ENCODE measurements at places on chromosomes 3 and 15.

- DNase-seq, result no peak
Observed at GRCh38 chr15:99976000-99976399, 242.8 kb upstream of the LYSMD4 start.

DNA sequence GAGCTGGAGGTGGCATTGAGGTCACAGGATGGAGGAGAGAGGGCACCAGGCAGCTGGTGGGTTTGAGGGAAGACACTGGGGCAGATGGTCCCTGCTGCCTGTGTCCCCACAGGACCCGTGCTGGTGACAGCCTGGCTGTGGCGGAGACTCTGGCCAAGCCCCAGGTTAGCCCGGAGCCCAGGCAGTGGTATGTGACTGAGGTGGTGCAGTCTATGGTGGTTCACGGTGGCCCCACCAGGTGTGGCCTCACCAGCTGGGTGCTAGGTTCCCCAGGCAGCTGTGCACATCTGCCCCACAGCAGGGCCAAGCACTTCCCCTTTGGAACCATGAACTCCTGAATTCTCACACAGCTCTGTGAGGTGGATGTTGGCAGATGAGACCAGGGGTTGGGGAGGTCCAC lies 15.4 kb downstream of the PLXNA1 start:
- peak; percentile 67 for DNase-seq

DNA sequence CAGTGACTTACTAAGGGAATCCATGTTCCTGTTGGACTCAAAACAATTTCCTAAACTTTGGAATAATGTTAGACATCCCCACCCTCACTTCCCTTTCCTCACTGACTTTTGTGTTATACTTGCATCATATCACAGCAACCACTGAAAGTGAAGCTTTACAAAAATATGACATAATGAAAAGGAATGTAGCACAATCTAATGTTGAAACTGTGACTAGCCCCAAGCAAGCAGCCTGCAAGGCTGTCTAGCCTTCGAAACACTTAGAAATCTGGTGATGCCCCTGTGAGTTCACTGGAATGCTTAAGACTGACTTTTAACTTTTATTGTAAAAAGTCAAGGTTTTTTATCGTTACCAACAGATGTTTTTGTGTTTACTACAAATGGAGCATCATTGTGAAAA lies 203.7 kb upstream of the ZNF385D start:
- no peak for DNase-seq

DNA sequence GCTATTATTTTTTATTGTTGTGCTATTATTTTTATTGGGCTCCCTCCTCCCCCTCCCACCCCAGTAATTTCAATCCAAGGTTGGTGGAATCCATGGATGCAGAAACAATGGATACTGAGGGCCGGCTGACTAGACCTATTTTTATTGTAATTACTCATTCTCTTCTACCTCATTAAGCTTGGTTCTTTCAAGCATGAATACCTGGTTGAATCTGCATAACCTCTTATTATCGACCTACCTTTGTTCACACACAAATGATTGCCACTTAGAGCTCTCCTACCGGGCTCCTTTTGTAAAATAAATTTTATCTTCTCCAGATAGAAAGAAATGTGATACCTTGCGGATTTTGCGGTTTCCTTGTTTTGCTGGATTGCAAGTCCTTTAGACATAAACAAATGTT lies 31.6 kb downstream of the BTD start:
- DNase-seq, result peak; percentile 54

GRCh38 chr3:17023006-17023664 lies 138.4 kb downstream of the PLCL2 start:
- DNase-seq, result no peak

DNA sequence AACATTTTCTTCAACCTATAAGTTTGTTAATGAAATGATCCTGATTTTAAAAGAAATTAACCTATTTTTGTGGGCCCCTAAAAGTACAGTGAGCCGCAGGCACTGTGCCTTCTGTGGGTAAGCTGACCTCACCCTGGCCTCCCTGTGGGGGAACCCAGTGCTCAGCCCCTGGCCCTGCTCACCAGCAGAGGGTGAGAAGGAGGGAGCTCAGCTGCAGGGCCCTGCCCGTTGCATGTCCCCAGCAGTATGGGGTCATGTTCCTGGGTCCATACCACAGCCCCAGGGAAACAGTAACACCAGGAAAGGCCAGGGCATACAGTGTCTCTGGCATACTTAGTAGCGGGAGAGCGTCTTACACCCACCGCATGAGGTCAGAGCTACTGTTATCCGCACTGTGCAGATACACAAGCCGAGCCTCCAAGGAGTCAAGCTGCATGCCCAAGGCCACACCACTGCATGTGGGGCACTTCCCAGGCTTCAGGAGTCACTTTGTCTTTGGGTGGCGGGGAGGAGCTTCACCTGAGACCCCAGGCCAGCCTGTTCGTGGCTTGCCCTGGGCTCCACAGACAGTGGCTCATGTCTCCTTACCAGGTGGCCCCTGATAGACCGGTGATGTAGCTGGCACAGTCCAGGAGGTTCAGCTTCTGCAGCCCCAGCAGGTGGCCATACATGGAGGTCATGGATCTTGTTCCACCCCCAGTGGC lies 22.6 kb upstream of the EHD4 start:
- no peak for DNase-seq

GRCh38 chr3:158272081-158272480 lies 162.2 kb downstream of the RSRC1 start:
- DNase-seq, result no peak

- no peak for DNase-seq
Observed at GRCh38 chr3:49104052-49104426, 518 bp downstream of the QARS1 start.

DNA sequence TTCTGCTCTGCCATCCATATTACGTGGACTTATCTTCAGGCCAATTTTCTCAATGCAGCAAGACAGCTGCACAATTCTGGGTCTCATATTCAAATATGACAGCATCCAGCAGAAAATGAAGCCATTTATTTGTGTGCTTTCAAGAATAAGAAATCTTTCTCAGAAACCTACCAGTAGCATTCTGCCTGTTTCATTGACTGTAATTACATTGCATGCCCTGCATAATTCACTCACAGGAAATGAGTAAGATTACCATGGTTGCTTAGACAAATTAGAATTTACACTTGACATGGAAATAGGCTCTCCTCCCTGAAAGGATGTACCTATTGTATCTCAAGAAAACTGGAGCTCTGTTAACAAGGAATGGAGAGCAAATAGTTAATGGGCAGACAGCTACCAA lies 346.6 kb upstream of the DCBLD2 start:
- DNase-seq, result no peak

DNA sequence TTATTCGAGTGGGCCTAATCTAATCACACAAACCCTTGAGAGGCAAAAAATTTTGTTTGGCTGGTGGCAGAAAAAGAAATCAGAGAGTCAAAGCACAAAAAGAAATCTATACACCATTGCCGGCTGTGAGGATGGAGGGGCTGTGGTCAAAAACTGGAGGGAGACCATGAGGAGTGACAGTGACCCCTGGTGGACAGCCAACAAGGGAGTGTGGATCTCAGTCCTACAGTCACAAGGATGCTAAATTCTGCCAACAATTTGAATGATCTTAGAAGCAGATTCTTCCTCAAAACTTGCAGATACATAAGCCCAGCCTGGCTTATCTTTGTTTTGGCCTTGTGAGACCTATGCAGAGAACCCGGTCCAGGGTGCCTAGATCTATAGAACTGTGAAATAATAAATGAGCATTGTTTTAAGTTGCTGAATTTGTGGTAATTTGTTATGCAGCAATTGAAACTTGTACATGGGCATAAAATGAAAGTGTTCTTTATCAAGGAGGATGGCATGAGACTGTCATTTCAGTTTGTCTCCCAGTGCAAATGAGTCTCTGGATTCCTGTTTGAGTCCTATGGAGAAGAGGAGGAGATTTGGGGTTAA lies 103.0 kb upstream of the ARHGEF26 start:
- peak; percentile 30 for DNase-seq

DNA sequence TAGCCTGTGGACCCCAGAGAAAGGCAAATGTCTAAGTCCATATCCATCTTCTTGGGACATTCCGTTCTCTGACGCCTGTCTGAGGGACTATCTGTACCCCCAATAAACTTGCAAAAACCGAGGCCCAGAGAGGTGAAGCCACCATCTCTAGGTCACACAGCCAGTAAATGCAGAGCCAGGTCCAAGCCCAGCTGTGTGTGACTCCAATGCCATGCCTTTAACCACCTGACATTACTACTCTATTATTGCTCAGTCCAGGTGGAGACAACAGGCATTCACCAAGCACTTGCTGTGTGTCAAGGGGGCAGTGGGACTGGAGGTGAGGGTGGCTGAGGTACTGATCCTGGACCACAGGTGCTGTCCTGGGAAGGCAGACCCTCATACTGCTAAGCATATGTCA lies 25.4 kb downstream of the CYP8B1 start:
- no peak for DNase-seq

DNA sequence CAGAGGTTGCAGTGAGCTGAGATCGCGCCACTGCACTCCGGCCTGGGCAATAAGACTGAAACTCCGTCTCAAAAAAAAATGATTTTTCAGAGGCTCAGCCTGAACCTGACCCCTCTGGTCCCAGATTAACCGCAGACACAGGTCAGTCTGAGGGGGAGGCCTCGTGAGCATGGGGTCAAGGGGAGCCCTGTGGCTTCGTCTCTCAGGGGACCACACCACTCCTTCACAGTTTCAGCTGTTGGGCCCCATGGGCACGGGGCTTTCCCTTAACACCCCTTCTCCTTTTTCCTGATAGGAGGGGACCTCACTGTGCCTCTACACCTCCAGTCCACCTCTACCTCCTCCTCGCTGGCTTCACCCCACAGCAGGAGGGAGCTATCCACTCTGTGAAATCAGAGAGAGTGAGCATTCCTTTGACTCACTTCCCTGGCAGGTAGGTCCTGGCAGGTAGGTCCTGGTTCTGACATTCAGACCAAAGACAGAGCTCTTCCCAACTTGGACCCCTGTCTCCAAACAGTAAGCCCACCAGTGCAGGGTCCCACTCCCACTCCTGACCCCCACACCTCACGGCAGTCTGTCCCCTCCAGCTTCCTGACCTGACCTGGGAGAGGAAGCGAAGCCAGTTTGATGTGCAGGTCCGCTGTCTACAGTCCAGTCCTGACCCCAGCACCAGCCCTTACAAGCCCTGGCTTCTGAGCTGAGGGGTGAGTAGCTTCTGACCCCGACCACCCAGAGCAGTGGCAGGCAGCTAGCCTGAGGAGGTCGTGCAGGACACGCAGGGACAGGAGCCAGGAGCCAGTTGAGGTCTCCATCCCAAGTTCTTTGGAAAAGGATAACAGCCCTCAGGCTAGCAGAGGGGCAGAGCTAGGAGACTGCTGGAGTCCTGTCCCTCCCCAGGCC lies 9.0 kb downstream of the RRP9 start:
- no peak for DNase-seq

DNA sequence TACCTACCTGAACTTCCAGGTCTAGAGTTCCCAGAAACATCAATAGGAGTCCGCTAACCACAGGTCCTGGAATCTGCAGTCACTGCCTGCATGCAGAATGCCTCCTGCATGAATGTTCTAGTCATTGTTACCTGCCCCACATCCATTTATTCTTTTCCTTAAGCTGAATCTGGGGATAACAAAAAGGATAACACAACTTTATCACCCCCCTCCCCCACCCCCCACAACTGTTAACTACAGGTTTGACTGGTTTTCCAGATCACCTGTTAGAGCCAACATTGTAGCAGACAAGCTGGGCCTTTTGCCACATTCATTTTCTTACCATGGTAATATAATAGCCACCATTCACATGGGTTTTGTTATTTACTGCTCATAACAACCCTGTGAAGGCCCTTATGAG lies 4.6 kb upstream of the CTSH start:
- no peak for DNase-seq

GRCh38 chr3:105747060-105747541 lies 121.7 kb downstream of the CBLB start:
- no peak for DNase-seq

GRCh38 chr3:194062830-194063229 lies 73.1 kb upstream of the HES1 start:
- DNase-seq, result no peak

DNA sequence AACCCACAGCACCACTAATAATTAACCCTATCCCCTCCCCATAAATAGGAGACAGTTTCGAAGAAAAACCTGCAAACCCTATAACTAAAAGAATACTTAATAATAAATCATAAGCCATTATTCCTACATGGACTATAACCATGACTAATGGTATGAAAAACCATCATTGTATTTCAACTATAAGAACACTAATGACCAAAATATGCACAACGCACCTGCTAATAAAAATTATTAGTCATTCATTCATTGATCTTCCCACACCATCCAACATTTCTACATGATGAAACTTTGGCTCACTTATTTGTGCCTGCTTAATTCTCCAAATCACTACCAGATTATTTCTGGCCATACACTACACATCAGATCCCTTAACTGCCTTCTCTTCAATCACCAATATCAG lies 16.6 kb downstream of the AQP9 start:
- DNase-seq, result no peak

- DNase-seq, result no peak
Observed at GRCh38 chr3:109353057-109353456, 15.7 kb upstream of the DPPA4 start.

DNA sequence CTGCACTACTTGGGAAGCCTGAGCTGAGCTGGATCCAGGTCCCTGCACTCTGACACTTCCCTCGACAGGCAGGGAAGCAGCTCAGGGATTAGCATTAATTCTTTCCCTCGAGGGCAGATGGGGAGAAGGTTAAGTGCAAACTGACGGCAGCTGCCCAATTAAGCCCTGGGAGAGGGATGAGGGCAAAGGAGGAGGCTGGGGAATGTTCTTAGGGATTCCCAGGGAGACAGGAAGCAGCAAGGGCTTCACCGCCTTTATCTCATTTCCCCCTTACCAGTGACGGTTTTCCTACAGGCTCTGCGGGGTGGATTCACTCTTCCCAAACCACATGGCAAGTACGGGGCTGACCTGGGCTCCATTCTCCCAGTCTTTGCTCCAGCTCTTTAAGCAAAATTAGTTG lies 519.0 kb upstream of the PROK2 start:
- no peak for DNase-seq

- DNase-seq, result no peak
Observed at GRCh38 chr3:38317192-38317759, 29.3 kb upstream of the XYLB start.

- DNase-seq, result no peak
Observed at GRCh38 chr15:79863886-79864285, 32.9 kb downstream of the MTHFS start.

- DNase-seq, result no peak
Observed at GRCh38 chr15:29438703-29439055, 169.1 kb upstream of the NSMCE3 start.

DNA sequence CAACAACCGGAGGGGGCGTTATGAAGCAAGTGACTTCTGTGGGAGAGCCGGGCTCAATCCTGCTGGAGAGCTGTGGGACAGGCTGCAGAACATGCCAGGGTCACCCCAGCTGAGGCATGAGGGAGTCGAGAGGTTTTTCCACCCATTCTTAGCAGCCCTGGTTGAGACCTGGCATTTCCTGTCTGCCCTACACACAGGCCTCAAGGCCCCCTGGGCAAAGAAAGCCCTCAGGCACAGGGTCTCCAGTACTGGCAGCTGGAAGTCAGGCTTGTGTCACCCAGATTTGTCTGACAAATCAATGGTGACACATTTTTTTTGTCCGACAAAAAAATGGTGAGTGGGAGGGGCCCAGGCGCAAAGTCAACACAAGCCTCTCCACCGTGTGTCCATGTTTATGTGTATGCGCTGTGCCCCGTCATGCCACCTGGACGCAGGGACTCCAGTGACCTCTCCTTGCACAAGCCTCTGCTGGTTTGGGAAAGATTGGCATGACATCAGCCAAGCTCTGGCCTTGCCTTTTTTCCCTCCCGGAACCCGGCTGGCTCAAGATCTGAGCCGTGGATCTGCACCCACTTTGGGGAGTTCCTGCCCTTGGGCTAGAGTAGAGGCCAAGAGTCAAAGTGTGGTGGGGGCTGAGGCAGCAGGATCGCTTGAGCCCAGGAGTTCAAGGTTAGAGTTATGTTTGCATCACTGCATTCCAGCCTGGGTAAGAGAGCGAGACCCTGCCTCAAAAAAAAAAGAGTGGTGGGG lies 20.8 kb upstream of the ALAS1 start:
- DNase-seq, result no peak

All from COR-L47 (cell line).